ENCODE measurements at places on chromosomes 5 and 9. TPM values are rescaled to one million over a fixed set of nuclear protein-coding genes. Genes with fewer than 3 reads are reported as not detected.

Gene QRFP
- total RNA-seq = not detected

- no peak for DNase-seq
- H3K27me3 ChIP-seq = no peaks in the 10 kb centered on the region
- no peak overlapping the region for H3K4me3 ChIP-seq
- no peaks in the 10 kb centered on the region for H3K36me3 ChIP-seq
- H3K4me1 ChIP-seq = no peaks in the 10 kb centered on the region
Measured at GRCh38 chr5:53873235-53873634, 312.8 kb downstream of the NDUFS4 start.

GRCh38 chr9:35560625-35561337 is 44.3 kb upstream of the TESK1 start:
- no peaks in the 10 kb centered on the region for H3K27me3 ChIP-seq
- peaks cover 5% of the 10 kb centered on the region for H3K4me1 ChIP-seq
- DNase-seq = no peak
- H3K36me3 ChIP-seq = no peaks in the 10 kb centered on the region
- H3K4me3 ChIP-seq = no peak overlapping the region

DNA sequence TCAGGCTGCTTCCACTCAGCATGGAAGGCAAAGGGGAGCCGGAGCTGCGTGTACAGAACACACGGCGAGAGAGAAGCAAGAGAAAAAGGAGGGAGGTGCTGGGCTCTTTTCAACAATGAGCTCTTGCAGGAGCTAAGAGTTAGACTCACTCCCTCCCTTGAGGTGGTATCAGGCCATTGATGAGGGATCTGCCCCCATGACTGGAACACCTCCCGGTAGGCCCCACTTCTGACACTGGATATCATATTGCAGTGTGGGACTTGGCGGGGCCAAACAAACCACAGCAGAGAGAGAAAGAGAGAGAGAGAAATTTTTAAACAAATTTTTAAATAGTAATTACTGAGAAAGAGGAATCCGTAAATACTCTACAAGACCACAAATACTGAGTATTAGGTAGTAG is 182.2 kb downstream of the TRIO start:
- no peak overlapping the region for H3K27ac ChIP-seq
- H3K36me3 ChIP-seq = peaks cover 42% of the 10 kb centered on the region
- H3K4me1 ChIP-seq = peaks cover 20% of the 10 kb centered on the region
- no peak overlapping the region for H3K4me3 ChIP-seq
- DNase-seq = no peak

DNA sequence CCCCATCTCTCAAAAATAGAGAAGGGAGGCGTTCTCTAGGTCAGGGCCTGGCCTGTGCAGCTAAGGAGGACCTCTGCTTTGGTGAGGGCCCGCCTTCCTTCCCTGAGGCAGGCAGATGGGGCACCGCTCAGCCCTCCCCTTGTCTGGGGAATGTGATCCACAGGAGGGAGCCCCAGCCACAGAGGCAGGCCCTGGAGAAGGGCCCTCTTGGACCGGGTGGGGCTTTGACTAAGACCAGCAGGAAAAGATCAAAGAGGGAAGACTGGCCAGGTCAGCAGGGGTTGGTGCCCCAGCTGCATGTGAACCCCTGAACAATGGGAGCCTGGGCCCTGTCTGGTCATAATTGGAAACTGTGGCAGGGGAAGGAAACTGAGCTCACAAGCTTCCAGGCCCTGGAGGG is 21.9 kb downstream of the PTPA start:
- no peak for DNase-seq
- no peak overlapping the region for H3K27ac ChIP-seq
- H3K4me3 ChIP-seq = no peak overlapping the region
- peaks cover 1% of the 10 kb centered on the region for H3K36me3 ChIP-seq
- no peaks in the 10 kb centered on the region for H3K27me3 ChIP-seq

GRCh38 chr5:67925511-67925910 is 290.0 kb upstream of the PIK3R1 start:
- no peak overlapping the region for H3K4me3 ChIP-seq
- no peak for DNase-seq
- H3K27me3 ChIP-seq = no peaks in the 10 kb centered on the region
- no peaks in the 10 kb centered on the region for H3K36me3 ChIP-seq
- no peaks in the 10 kb centered on the region for H3K4me1 ChIP-seq

GRCh38 chr5:141560151-141560550 is 58.6 kb downstream of the DIAPH1 start:
- DNase-seq = no peak
- H3K27me3 ChIP-seq = no peaks in the 10 kb centered on the region
- H3K36me3 ChIP-seq = peaks cover 44% of the 10 kb centered on the region
- no peak overlapping the region for H3K4me3 ChIP-seq
- H3K4me1 ChIP-seq = no peaks in the 10 kb centered on the region
- no peak overlapping the region for H3K27ac ChIP-seq

DNA sequence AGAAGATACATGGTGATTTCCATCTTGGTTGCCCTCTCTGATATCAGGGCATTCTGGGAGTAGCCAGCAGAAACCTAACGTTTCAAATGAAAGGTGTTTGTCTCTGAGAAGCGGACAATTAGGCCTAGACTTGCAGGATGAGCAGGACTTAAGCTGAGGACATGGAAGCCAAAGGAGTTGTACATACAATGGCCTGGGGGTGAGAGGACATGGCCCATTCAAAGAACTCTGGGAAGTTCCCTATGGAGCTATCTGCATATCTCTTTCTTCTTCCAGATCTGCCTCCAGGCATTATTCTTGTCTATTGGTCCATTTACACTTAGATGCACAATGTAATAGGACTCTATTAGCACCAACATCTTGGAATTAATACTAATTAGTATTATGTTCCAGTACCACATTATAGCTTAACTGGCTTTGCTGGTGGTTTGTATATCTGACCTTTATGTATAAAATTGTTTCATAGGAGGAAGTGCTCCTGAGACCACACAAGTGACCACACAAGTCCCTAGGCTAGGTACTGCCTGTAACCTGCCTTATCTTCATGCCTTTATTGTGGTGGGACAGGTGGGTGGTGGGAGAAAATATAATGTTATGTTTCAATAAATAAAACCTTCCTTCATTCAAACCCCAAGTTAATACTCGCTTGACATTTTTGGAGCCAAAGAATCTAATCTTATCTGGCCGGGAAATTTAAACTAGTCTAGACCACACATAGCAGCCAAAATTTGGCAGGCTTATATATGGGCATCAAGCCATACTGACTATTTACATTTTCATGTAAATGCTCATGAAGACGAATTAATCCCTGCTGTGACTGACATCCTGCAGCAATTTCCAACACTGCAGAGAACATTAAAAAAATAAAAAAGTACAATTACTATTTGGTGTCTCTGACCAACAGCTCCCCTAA is 52.1 kb upstream of the EQTN start:
- H3K36me3 ChIP-seq = no peaks in the 10 kb centered on the region
- H3K27me3 ChIP-seq = no peaks in the 10 kb centered on the region
- no peak overlapping the region for H3K27ac ChIP-seq
- no peak for DNase-seq
- H3K4me1 ChIP-seq = peaks cover 39% of the 10 kb centered on the region

DNA sequence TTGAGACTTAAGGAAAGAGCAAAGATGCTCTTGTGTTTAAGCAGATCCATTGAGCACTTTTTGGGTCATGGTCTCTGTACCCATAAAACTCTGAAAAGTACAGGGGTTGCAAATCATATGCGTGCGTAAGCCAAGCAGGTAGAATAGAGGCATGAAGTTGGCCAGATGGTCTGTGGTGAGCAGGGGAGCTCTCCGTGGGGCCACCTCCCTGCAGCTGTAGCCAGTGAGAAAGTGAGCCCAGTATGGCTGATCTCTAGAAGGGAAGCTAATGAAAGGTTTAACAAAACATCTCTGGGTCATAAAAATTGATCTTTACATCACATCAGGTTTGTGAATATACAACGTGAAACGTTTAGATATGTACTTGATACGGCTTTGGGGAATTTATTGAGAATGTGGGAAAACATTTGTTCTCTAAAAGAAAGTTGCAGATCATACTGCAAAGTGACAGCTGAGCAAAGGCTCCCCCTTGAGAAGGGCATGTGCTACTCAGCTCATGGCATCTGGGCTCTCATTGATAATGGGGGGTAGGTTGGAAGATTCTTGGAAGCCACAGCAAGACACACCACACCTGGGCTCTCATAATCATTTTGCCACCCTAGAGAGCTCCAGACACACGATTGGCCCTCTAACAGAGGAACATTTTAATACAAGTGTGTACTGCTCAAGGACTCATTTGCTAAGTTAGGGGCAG is 30.6 kb downstream of the SH3GL2 start:
- H3K4me3 ChIP-seq = no peak overlapping the region
- H3K36me3 ChIP-seq = no peaks in the 10 kb centered on the region
- DNase-seq = no peak
- no peak overlapping the region for H3K27ac ChIP-seq

DNA sequence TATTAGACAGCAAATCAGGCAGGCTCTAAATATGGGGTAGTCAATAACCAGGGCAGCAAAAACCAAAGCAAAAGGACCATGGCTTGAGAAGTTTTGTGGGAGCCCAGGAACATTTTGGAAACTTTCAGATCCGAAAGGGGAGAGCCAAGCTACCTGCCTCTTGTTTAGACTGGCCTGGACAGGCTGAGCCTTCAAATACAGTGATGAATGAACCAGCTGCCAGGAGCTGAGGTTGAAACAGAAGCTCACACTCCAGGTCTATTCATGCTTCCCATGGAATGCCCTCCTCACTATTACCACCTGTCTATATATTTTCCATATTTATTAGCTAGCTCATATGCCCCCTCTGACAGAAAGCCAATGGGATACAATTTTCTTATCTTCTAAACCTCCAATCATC is 150.8 kb upstream of the SLC44A1 start:
- no peak overlapping the region for H3K4me3 ChIP-seq
- H3K27me3 ChIP-seq = no peaks in the 10 kb centered on the region
- H3K36me3 ChIP-seq = no peaks in the 10 kb centered on the region
- DNase-seq = no peak

- no peaks in the 10 kb centered on the region for H3K27me3 ChIP-seq
- DNase-seq = peak; percentile 59
- H3K4me1 ChIP-seq = peaks cover 10% of the 10 kb centered on the region
- no peak overlapping the region for H3K4me3 ChIP-seq
- H3K27ac ChIP-seq = no peak overlapping the region
- peaks cover 7% of the 10 kb centered on the region for H3K36me3 ChIP-seq
Measured at GRCh38 chr5:87307796-87308423, 40.2 kb downstream of the RASA1 start.

GRCh38 chr9:18896004-18896403 is 137.0 kb downstream of the SAXO1 start:
- H3K36me3 ChIP-seq = no peaks in the 10 kb centered on the region
- no peaks in the 10 kb centered on the region for H3K4me1 ChIP-seq
- no peak for DNase-seq
- no peak overlapping the region for H3K4me3 ChIP-seq
- no peaks in the 10 kb centered on the region for H3K27me3 ChIP-seq
- no peak overlapping the region for H3K27ac ChIP-seq

DNA sequence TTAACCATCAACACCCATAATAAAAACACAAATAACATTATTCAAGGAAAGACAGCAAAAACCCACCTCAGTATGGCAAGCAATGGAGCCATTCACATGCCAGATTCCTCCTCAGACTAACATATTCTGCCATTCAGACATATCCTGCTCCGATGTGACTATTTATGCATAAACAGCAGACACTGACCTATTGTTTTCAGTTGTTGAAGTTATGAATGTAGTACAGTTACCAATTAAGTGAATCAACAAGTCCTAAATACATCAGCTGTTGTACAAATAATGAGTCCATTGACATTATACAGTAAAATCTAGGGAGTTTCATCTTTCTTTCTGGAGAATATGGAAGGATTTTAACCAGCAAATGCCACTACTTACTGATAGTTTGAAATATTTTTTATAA is 131.7 kb downstream of the DENND1A start:
- H3K27ac ChIP-seq = no peak overlapping the region
- H3K27me3 ChIP-seq = no peaks in the 10 kb centered on the region
- H3K4me3 ChIP-seq = no peak overlapping the region
- no peak for DNase-seq
- no peaks in the 10 kb centered on the region for H3K36me3 ChIP-seq

DNA sequence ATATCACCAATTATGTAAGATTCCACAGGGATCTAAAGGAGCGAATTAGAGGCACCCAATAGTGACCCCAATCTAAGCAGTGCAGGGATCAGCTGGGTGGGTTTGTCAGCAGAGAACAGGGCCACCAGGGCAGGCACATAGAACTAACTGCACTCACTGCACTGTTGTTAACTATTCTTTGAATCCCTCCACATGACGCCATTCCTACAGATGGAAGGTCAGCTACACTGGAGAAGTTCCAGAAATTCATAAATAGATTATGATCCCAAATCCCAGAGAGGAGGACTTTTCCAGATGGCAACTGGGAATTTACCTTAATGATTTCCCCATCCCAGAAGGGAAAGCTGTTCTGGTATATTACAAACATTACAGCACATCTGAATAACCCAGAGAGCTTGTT is 84.2 kb downstream of the THBS4 start:
- no peaks in the 10 kb centered on the region for H3K27me3 ChIP-seq
- no peak overlapping the region for H3K4me3 ChIP-seq
- H3K27ac ChIP-seq = no peak overlapping the region
- DNase-seq = no peak
- peaks cover 4% of the 10 kb centered on the region for H3K4me1 ChIP-seq

Gene BARHL1
- total RNA-seq = not detected

Gene SPATA31A3
- total RNA-seq = not detected

GRCh38 chr9:18421391-18421790 is 52.6 kb upstream of the ADAMTSL1 start:
- no peaks in the 10 kb centered on the region for H3K36me3 ChIP-seq
- no peak overlapping the region for H3K27ac ChIP-seq
- H3K27me3 ChIP-seq = no peaks in the 10 kb centered on the region
- H3K4me3 ChIP-seq = no peak overlapping the region
